ENCODE measurements at places on chromosomes 3 and 15.

GRCh38 chr3:74075241-74075640 is 450.5 kb upstream of the PDZRN3 start:
- DNase-seq = no peak

GRCh38 chr3:120773932-120774331 is 31.4 kb downstream of the GTF2E1 start:
- no peak for DNase-seq

GRCh38 chr3:190807719-190808375 is 54.6 kb downstream of the GMNC start:
- no peak for DNase-seq

GRCh38 chr3:32401556-32402081 is 10.0 kb downstream of the CMTM7 start:
- DNase-seq = peak; percentile 55

- no peak for DNase-seq
Observed at GRCh38 chr3:45182915-45183871, 37.0 kb upstream of the CDCP1 start.

DNA sequence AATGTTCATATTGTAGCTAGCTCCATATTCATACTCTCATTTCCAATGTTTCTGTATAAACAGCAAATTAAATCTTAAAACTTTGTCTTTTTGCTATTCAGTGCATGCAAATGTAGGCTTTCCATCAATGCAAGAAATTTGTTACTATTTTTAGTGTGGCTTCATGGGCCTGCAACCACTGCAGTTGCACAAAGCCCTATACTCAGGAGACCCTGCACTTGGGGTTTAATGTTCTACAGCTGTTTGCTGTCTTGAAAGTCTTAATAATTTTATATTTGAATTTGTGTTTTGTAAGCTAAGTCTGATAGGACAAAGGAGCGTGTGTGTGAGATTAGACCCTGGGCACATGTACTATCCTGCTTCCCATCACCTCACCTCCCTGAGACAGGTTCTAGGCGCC is 9.6 kb downstream of the PYDC2 start:
- DNase-seq = no peak

DNA sequence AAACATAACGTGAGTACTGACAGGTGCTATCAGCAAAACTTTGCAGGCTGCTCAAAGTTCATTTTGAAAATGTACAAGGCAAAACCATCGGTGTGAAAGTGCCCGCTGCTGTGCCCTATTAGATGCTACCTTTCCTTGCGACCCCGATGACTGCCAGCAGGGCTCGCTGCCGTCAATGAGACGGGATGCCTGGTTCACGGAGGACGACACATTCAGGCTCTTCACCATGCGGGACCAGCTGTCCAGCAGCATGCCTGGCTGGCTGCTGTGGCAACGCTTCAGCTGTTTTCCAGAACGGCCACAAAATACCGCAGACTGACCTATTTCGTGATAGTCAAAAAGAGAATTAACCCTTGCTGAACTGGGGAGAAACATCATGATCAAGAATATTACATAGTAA is 92.7 kb upstream of the OCA2 start:
- DNase-seq = no peak

DNA sequence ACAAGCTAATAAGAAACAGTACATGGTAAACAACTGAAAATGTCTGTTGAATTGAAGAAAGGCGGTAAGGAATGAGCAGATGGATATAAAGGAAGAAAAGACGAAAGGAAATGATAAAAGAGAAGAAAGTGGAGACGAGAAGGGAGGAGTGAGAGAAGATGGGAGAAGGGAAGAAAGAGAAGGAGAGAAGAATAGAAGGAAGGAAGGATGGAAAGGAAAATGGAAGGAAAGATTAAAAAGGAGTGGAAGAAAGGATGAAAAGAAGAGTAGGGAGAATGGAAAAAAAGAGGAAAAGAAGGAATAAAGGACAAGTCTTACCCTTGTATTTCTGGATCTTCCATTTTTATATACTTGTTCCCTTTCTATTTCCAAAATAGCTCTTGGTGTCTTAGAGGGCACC is 17.7 kb downstream of the CPNE4 start:
- DNase-seq = no peak

DNA sequence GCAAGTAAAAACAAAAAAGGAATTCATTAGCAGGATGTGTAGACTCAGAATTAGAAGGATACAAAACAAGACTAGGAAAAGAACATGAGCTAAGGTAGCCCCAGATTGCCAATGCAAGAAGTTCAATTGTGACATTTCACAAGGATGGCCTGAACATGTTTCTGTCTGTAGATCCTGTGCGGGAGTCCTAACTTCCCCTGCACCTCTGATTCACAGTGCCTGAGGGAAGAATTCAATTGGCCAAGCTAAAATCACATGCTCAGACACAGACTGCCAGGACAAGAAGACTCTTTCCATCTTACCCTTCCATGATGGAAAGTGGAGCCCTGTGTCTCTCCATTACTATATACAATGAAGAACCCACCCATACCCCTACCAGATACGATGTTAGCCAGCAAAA is 251.5 kb downstream of the KCNH8 start:
- DNase-seq = no peak
